ENCODE measurements at places on chromosomes 13 and 19.

GRCh38 chr13:113633485-113633873, 24.5 kb downstream of the ATP4B start:
- no peak for DNase-seq

DNA sequence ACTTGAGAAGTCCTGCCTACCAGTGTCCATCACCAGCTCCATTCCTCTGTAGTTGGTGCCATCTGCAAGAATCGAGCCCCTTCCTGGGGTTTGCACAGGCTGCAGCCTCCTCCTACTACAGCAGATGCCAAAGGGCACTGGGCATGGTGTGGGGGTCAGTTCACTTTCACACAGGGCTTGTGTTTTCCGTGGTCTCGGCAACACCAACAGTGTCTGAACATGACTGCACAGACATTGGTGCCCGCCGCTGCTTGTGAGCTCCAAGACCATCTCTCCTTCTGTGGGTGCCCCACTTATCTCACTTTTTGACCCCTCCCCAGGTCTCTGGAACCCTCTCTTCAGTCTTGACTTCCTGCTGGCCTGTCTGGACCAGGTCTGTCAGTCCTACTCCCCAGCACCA, 15.2 kb downstream of the ZNF446 start:
- DNase-seq, result no peak

DNA sequence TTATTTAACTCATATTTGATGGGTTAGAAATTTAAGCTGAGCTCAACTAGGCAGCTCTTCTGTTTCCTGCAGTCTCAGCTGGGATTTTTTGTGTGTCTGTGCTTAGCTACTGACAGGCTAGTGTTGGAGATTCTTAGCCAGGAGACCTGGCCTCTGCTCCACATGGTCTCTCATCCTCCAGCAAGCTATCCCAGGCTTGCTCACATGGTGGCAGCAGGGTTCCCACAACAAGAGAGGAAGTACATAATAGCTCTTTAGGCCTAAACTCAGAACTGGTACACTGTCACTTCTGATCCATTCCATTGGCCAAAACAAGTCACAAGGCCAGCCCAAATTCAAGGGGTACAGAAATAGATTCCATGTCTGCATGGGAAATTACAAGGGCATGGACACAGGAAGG, 406.2 kb downstream of the SUCLA2 start:
- DNase-seq, result no peak

DNA sequence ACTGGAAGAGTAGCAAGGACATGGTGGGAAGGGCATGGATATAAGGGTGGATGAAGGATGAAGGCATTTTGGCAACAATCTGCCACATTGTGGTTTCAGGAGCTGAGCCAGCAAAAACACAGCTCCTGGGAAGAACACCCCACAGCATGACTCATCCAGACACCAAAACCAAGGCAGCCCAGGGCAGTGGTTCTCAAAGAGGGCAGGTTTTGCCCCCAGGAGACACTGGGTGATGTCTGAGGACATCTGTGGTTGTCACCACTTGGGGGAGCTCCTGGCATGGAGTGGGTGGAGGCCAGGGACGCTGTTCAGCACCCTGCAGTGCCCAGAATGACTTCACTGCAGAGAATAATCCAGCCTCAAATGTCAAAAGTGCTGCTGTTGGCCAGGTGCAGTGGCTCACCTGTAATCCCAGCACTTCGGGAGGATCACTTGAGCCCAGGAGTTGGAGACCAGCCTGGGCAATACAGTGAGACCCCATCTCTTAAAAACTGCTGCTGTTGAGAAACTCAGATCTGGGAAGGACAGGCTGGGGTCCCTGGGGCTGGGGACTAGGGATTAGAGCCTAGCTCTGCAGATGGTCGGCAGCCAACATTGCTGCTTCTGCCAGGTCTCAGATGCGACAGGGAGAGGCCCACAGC, 16.1 kb downstream of the ZFR2 start:
- DNase-seq, result no peak

GRCh38 chr13:99971576-99972189, at the start of gene ZIC5:
ZIC5 (minus strand) TSS chr13:99971767; CDS start chr13:99971603, 164 bp downstream.
- peak; percentile 32 for DNase-seq

DNA sequence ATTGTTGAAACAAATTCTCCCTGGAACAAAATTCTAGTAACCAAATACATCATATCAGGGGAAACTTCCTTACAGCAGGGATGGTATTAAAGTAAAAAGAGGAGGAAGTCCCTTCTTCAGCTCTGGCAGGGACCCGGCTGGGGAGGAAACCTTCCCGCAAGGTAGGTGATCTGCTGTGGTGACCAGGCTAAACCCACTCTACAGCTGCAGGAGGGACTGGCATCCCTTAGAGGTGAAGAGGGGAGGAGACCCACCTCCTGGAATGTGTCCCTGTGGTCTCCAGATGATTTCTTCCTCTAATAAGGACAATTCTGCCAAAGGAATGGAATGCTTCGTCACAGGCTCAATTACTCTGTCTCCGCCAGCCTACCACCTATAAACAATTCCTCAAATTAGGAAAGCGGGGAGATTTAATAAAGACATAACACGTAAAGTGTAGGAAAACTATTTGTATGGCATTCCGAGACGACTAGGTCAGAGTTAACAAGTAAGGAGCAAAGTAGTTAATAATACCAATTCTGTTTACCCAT, 637 bp upstream of the PDS5B start:
- peak; percentile 20 for DNase-seq

DNA sequence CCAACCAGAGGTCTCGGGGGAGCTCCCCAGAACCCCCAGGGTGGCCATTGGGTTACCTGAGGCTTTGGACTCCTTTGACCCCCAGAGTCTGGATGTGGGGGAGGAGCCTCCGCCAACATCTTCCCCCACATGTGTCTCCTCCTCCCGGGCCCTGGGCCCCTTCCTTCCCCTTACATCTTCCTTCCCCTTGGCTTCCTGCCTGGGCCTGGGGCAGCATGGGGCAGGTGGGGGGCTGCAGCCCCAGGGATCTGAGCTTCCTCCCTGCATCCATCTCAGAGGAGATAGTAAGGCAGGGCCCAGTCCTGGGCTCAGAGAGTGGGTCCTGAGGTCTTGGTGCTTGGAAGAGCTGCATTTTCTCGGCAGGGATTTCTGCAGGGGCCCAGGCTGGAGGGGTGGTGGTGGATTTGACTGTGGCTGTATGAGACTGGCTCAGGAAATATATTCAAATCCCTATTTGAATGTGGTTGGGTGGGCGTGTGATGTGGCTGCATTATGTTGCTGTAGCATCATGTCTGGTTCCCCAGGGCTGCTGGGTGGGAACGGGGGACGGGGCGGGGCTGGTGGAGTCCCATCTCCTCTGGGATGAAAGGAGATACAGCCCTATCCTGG, 919 bp downstream of the VAV1 start:
- peak; percentile 80 for DNase-seq

DNA sequence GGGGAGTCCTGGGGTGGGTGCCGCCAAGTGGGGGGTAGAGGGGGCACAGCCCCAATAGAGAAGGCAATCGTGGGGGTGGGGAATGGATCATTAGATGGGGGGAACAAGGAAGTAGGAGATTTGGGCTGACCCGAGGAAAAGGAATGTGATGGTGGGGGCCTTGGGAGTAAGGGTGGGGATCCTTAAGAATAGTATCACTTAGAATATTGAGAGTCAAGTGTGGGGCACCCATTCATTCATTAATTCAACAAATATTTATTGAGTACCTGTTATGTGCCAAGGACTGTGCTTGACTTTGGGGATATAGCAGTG, 641 bp downstream of the PPP5C start:
- no peak for DNase-seq

DNA sequence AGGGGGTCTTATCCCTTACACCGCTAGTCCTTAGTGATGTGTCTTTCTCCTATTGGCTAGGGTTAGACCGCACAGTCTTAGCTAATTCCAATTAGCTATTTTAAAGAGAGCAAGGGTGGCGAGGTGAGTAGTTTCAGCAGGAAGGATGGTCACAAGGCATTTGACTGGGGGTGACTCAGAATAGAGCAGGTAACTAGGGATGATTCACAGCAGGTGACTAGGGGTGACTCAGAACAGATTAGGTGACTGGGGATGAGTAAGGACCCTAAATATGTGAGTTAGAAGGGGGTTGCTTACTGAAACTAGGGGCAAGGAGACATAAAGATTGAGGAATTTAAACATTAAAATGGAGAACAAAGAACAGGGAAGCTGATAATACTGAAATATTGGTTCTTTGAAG, 64.3 kb downstream of the ZNF66 start:
- DNase-seq, result no peak
